Right atrium auricular region (tissue), 2 donors: ENCODE measurements at places on chromosomes 1 and 21.

GRCh38 chr1:72023063-72023930 lies 259.0 kb downstream of the NEGR1 start:
- no peak for DNase-seq

GRCh38 chr1:169266133-169266532 lies 101.5 kb downstream of the NME7 start:
- no peak for DNase-seq

- no peak for DNase-seq
Measured at GRCh38 chr21:14877581-14878228, 187.1 kb downstream of the NRIP1 start.

GRCh38 chr1:66237042-66237441 lies 296.9 kb upstream of the SGIP1 start:
- no peak for DNase-seq
